ENCODE measurements at places on chromosomes 2 and 18. TPM values are rescaled to one million over a fixed set of nuclear protein-coding genes. Genes with fewer than 3 reads are reported as not detected.

DNA sequence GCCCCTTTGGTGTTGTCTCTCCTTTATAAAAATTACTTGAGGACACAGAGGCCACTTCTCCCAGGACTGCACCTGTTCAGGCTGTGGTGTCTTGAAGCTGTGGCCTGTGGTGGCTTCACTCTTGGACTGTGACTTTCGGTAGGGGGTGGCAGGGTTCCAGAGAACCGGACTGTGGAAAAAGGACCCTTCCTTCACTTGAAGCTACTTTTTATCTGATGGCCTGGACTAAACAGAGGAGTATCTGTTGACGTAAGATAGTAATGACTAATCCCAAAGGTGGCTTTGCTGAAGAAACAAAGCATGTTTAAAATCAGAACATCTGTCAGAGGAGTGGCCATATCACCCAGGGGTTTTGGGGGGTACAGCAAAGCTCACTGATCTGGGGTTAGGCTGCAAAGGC is 60.8 kb downstream of the CENPO start:
- H3K4me3 ChIP-seq = no peak overlapping the region
- no peak for DNase-seq
- no peaks in the 10 kb centered on the region for H3K4me1 ChIP-seq
- no peaks in the 10 kb centered on the region for H3K36me3 ChIP-seq
- H3K27me3 ChIP-seq = no peaks in the 10 kb centered on the region
- H3K27ac ChIP-seq = no peak overlapping the region

DNA sequence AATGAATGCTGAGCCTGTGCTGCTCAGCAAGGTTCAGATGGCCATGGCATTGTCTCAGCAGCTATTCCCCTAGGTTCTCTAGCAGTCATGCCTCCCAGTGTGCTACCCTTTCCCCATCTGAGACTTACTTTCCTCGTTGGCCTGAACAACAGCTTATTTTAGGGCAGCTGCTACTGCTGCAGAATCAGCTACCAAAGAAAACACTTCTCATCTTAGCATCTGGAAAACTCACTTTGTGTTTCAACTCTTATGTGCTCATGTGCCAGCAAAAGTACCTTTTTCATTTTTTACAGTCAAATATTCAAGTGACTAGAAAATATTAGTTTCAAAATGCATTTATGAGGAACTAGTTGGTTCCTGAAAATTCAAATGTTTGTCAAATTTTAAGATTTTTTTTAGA is 60.4 kb upstream of the ZNF397 start:
- H3K4me3 ChIP-seq = no peak overlapping the region
- H3K36me3 ChIP-seq = no peaks in the 10 kb centered on the region
- DNase-seq = no peak
- H3K27me3 ChIP-seq = no peaks in the 10 kb centered on the region
- no peak overlapping the region for H3K27ac ChIP-seq
- H3K4me1 ChIP-seq = no peaks in the 10 kb centered on the region

DNA sequence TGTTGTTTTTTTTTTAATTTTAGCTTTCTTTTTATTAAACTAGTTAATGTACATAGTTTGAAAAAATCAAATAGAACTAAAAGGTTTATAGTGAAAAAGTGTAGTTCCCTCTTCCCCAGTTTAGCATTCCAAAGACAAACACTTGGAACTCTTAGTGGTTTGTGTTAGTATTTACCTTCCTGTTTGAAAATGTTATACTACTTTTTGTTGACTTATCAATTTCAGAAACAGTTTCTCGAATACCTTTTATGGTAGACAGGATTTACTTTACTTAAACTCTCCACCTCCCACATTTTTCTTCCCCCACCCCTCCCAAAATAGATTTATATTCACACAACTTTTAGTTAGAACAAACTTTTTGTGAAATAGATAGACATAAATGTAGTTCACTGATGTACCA is 26.7 kb downstream of the PLEKHA3 start:
- no peak for DNase-seq
- H3K36me3 ChIP-seq = no peaks in the 10 kb centered on the region
- H3K4me1 ChIP-seq = no peaks in the 10 kb centered on the region
- no peak overlapping the region for H3K4me3 ChIP-seq
- H3K27me3 ChIP-seq = no peaks in the 10 kb centered on the region
- no peak overlapping the region for H3K27ac ChIP-seq

- H3K27me3 ChIP-seq = no peaks in the 10 kb centered on the region
- H3K36me3 ChIP-seq = no peaks in the 10 kb centered on the region
- peaks cover 19% of the 10 kb centered on the region for H3K4me1 ChIP-seq
- no peak overlapping the region for H3K4me3 ChIP-seq
- H3K27ac ChIP-seq = no peak overlapping the region
Observed at GRCh38 chr2:120227111-120227991, 4.2 kb upstream of the TMEM185B start.

- H3K36me3 ChIP-seq = no peaks in the 10 kb centered on the region
- no peak for DNase-seq
- no peaks in the 10 kb centered on the region for H3K4me1 ChIP-seq
- no peak overlapping the region for H3K27ac ChIP-seq
- no peaks in the 10 kb centered on the region for H3K27me3 ChIP-seq
- no peak overlapping the region for H3K4me3 ChIP-seq
Observed at GRCh38 chr2:230205034-230205433, 14.8 kb downstream of the SP110 start.

The AQP12B gene
- 9.6 TPM for total RNA-seq

The RNF125 gene
- total RNA-seq = 13.9 TPM

The FOXD4L1 gene
- not detected for total RNA-seq

The CNOT11 gene
- total RNA-seq = 58.3 TPM

The VWC2L gene
- total RNA-seq = not detected
